IMR-90 (cell line): ENCODE measurements at places on chromosomes 3 and 15. TPM values are rescaled to one million over a fixed set of nuclear protein-coding genes. Genes with fewer than 3 reads are reported as not detected.

- no peak for DNase-seq
Measured at GRCh38 chr15:66773129-66773873, 71.3 kb downstream of the SMAD6 start.

DNA sequence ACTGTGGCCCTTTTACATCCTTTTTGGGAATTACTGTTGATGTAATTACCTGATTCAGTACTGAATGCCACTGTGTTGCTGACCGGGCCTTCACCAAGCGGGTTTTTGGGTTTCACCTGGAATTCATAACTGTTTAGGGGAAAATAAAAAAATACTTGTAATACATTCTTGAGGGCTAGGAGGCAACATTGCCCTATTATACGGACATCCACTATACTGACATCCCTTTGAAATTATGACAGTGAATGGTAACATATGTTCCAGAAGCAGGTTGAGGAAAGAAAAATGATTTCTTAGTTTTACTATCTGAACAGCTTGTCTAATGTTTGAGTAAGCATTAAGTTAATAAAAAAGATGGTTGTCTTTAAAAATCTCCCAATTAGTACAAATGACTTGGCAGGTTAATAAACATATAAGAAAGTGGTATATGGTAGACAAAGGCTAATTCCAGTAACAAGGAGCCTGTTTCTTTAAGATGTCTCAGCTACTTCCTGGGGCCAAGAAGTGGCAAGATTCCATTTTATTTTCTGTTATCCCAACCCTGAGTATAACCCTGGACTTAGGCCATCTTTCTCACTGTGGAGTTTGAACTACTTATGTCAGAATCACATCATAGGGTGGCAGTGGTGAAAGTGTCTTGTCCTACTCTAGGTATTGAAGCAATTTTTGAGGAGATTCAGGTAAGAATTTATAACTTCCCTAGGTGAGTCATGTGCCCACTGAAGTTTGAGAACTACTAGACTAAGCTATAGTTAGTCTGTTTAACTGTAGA is 45.5 kb downstream of the TFG start:
- DNase-seq, result no peak

GRCh38 chr3:30357897-30358296 is 248.5 kb upstream of the TGFBR2 start:
- DNase-seq, result no peak

DNA sequence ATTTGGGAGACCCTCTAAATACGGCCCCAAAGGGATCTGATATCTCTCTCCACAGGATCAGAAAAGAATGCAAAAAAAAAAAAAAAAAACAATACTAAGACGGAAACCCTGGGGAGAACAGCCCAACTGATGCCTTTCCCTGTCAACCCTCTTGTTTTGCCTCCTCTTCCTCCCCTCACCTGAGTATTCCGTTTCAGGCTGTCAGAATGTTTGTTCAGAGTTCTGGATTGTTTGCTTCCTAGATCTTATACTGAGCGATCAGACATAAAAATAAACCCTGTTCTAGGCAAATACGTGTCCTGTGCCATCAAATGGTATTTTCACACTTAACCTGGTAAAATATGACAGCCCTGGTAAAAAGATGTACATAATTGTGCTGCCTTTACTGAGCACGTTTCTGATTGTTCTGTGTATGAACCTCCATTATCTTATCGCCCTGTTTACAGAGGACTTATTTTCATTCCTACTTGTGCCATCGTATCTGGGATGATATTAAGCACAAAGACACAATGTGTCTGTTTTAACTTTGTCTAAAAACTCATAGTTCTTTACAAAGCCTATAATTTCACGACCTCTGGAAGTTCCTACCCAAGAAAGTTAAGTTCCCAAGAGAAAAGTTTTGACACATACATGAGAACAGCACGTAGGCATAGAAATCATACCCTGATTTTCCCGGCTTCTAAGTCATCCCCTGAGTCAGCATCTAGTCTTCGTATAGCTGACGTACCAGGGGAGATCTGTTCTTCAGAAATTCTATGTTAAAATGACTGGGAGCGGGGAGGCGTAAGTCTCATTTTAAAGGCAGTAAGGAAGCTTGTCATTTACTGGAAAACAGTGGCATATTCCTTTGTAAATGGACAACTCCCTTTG is 856 bp downstream of the ZBTB38 start:
- peak; percentile 87 for DNase-seq

Gene DPPA2
- total RNA-seq, result not detected in 2 replicates

GRCh38 chr15:37071134-37071533 is 29.2 kb downstream of the MEIS2 start:
- no peak for DNase-seq

- peak; percentile 91 for DNase-seq
Measured at GRCh38 chr3:73605412-73605811, 19.3 kb downstream of the PDZRN3 start.

- DNase-seq, result no peak
Measured at GRCh38 chr3:24523215-24523614, 28.6 kb upstream of the THRB start.

- no peak for DNase-seq
Measured at GRCh38 chr15:35546511-35547381, 781 bp upstream of the DPH6 start.

DNA sequence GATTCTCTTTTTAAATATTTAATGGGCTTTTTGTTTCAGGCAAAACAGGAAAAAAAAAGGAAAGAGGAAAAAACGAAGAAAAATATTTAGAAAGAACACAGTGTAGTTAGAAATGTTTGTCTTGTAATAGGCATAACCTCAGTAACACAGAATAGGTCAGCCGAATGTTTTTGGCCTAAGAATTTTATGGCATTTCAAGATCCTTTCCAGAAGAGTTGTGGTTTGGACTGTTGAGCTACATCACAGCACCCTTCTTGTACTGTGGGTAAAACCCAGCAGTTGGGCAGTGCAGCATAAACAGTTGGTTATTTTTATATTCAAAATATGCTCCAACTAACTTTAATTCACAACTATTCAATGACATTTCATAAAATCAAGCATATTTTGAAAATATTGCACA is 474.4 kb upstream of the AGTR1 start:
- no peak for DNase-seq

DNA sequence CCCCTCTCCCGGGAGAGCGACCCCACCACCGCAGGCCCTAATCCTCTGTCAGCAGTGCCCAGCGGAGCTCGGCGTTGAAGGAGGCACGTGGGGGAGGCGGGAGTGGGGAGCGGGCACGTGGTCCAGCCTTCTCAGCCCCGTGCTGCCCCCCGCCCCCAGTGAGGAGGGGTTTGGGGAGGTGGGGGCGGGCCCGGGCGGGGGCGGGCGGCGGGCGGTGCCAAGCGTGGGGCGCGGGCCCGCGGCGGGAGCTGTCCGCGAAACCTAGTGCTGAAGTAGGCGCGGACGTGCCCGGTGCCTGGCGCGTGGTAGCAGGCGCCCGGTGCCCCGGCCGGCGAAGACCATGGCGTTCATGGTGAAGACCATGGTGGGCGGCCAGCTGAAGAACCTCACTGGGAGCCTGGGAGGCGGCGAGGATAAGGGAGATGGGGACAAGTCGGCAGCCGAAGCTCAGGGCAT is at the start of gene CPLX3:
TSS of gene CPLX3 (plus strand) at position 264 of the 456 bp plus-strand sequence. CDS start at position 341, 77 bp downstream.
- no peak for DNase-seq

DNA sequence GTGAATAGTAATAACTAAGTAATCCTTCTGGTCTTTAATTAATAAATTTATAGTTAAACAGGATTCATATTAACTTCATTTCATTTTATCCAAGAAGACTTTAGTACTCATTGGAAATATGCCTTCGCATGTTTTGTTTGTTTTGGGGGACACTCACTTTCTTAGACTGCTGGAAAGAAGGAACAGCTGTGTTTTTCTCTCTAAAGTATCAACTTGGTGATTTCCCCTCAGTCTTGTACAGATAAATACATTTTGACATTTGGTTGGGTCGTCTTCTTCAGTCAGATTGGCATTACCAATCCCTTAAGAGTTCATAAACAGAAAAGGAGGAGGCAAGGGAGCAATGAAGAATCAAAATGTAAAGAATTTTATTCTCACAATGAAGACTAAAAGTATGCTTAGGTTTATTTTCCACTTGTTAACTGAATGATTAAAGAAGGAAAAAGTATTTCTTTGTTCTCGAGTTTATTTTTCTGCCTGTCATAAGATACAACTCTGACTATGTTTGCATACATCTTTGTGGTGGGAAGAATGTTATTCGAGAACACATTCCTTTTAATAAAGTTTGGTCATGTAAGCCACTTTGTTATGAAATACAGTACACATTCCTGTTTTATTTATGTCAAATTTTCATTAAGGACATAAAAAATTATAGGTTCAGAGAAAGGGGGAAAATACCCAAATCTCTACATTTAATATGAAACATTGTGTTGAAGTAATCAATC is 140.2 kb downstream of the GMNC start:
- DNase-seq, result peak; percentile 33

Gene GOLGA8M
- total RNA-seq, result under 0.01 TPM in 1 of 2 replicates, not detected in the other

DNA sequence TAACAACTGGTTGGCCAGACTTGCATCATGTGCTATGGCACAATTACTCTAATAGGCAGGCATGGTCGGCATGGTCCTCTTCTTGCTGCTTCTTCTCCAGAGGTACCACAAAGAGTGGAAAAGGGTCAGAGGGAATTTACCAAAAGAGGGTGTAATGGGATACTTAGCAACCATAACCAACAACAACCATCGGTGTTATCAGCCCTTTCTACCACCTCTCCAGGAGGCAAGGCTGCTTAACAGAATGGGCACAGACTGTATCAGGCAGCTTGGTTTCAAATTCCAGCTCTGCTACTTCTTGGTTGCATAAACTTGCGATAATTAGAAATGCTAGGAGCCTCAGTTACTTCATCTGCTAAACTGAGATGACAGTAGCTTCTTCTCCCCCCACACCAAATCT is 284.6 kb upstream of the CRBN start:
- DNase-seq, result no peak

Gene GNB4
- total RNA-seq, result 112 and 131 TPM in 2 replicates

- peak; percentile 27 for DNase-seq
Measured at GRCh38 chr3:133662278-133662651, 524 bp upstream of the TOPBP1 start.

Gene ZNF660
- 1.3 and 1.4 TPM in 2 replicates for total RNA-seq

Gene SI
- total RNA-seq, result not detected in 2 replicates

GRCh38 chr15:90072978-90073640 is 29.2 kb downstream of the IDH2 start:
- no peak for DNase-seq

- no peak for DNase-seq
Measured at GRCh38 chr3:98733812-98734281, 29.3 kb upstream of the ST3GAL6 start.

Gene TNIK
- total RNA-seq, result 6.3 and 8.3 TPM in 2 replicates

Gene MOBP
- total RNA-seq, result not detected in 2 replicates

DNA sequence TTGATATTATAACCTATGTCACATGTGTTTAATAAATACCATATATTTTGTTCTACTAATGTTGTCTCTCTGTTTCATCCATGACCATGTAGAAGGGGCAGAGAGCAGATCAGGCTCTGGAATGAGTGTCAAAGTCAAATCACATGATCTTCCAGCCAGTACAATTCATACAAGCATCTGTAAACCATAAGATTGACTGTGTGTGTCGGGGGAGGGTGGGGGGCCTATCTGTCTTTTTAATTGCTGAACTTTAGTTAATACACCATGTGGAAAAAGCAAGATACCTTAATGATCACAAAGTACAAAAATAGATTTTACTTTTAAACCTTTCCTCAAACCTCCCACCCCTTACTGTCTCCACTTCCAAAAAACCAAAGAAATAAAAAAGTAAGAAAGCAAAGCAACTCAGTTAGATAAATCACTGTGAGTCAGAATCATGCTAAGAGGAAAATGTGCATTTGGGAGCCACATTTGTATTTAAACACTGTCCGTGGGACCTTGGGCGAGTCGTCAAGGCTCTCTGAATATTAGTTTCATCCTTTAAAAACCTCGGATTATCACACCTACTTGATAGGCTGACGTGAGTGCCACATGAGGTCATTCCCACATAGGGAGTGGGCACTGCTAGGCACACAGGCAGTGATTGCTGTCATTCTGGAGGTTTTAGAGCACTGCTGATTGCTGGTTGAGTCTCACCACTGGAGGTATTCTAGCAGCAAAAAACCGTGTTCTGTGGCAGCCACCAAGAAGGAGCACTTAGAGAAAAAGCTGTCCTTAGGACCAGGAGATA is 21.0 kb upstream of the POLR2M start:
- no peak for DNase-seq

Gene GATM
- total RNA-seq, result 0.18 and 0.28 TPM in 2 replicates

DNA sequence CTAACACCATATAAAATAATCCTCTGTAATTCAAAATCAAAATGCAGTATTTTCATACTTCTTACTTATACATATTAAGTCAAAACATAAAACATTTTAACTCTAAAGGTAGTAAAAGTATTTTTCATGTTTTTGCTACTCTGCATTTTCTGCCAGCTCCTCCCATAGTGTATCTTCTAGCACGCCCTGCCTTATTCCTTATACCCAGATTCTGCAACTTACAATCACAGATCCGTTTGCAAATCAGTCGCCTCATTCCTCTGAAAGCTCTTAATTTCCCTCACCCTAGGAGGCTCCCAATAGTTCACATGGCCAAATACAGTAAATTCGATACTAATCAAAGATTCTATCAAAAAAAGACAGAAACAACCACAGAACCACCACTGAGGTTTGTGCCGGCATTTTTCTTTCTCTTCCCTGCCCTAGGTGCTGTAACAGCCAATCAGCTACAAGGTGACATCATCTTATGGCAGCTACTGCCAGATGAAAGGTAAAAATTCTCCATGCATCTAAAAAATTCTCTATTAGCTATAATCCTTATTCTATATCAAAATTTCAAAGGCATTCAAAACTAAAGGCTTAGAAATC is 72.9 kb downstream of the CLASP2 start:
- peak; percentile 6 for DNase-seq

DNA sequence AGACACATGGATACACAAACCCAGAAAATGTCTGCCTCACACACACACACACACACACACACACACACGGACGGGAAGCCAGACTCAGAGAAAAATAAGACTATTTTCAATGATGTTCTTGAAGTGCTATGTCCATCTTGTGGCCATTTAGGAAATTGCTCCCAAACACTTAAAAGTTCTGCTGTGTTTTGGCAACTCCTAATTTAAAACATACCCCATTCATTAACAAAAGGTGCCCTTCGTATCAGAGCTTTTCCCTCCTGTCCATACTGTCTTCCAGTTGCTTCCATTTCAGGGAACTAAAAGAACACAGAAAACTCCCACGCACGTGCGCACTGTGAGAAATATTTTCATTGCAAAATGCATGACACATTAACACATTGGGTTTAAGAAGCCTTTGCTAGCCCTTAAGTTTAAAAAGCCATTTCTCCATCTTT is 44.6 kb downstream of the SLC12A1 start:
- DNase-seq, result peak; percentile 79

Gene DNAH1
- 1.7 and 2.0 TPM in 2 replicates for total RNA-seq

DNA sequence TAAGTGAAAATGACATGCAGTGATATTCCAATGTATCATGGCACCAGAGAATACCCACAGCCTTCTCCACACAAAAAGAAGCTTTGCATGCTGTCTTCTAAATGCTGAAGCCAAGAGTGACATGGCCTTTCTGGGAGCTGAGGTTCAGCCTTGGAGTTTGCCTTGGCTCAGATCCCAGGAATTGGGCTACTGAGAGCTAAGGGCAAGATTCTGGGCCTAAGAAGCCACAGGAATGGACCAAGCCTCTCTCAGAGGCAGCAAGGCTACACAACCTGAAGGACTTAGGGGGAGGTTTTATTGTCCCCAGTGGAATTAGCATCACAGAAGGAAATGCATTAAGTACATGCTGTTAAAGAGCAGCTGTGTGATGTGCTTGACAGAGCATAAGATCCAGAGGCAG is 1078.5 kb downstream of the TUSC7 start:
- peak; percentile 90 for DNase-seq

Gene TRNT1
- 11.8 and 25.0 TPM in 2 replicates for total RNA-seq

Gene INKA1
- total RNA-seq, result 2.3 and 2.8 TPM in 2 replicates
